HS-27A (cell line): ENCODE measurements at places on chromosomes 6 and 20.
A peak's percentile ranks its signal among the peaks of the same experiment; 100 is the strongest.

- DNase-seq, result no peak
Measured at GRCh38 chr6:87197547-87197946, 42.2 kb downstream of the ZNF292 start.

- DNase-seq, result no peak
Measured at GRCh38 chr20:17505636-17506517, 25.3 kb downstream of the BFSP1 start.

- no peak for DNase-seq
Measured at GRCh38 chr6:23272536-23272935, 703.2 kb downstream of the HDGFL1 start.

DNA sequence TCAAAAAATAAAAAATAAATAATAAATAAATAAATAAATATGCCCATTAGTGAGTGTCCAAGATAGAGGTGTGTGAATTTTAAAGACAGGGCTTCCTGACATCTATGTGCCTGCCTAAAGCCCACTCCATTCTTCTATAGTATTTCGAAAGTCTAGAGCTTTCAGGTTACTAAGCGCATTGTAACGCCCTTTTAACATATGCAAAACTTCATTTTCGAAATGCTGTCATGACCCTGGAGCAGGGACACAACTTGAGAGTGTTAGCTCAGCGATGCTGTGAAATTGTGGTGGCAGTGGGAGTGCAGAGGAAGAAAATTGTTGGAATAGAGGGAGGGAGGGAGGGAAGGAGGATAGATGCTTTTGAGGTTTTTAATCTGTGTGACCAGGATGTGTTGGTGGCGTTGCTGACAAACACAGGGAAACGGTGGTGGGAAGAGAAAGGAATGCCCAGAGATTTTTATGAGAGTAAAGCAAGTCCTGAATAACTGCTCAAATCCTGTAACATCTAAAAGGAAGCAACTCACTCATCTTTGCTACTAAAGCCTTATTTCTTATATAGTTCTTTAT lies 169.3 kb downstream of the ARID1B start:
- DNase-seq, result no peak

DNA sequence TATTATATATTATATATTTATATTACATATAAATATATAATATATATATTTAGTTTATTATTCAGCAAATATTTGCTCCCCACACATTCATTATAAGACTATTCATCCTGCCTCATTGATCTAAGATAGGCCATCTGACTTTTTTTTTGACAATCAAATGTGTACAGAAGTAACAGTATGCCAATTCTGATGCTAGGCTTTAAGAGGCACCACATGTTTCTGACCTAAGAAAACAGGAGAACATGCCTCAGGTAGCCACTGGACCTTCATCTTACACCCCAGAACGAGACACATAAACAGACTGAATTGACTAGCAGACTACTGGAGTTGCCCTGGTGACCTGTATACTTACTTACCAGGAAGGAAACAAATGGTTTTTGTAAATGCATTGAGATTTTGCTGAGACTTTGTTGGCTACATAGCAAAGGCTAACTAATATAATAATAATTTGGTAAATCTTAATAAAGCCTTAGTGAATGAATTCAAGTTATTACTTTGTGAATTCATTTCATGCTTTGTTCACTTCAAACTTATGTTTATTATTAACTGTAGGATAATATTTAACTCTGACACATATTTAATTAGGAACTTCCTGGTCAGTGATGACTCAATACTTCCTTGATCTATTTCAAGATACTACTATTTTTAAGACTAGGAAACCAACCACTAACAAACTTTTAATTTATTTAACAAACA lies 13.4 kb upstream of the MYO6 start:
- DNase-seq, result no peak

DNA sequence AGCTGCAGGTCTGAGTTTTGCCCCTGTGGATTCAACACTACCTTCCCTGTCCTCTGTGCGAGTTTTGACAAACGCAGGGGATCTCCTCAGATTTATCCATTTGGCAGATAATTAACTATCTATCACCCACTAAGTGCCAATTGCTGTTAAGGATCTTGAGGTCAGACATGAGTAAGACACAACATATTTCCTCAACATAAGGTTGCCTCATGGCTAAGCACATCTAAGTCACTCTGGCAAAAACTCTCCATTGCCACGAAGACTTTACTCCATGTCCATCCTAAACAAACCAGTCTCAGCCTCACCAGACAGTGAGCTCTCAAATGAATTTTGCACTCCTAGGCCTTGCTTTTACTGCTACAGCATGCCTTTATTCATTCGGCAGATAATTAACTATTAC lies 408.4 kb downstream of the MAFB start:
- DNase-seq, result no peak

DNA sequence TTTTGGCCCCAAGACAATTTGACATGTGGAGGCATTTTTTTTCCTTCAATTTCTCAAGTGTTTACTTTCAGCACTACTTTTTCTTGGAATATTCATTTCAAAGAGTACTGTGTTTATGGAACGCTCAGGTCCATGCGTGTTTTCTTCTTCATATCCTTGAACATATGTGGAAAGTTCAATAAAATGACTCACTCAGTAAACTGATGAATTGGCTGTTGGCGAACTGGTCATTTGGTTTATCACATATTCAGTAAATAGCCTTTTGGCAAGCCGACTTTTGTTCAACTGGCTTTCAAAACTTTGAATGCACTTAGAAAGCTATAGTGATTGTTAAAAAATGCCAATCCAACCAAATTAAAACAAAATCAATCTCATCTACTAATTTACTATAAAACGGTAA lies 964.6 kb upstream of the SLC35B3 start:
- no peak for DNase-seq

- DNase-seq, result no peak
Measured at GRCh38 chr6:13472099-13472498, 15.3 kb downstream of the GFOD1 start.

- DNase-seq, result no peak
Measured at GRCh38 chr6:82568290-82568993, 204.8 kb downstream of the TPBG start.

GRCh38 chr20:38735172-38735571 lies 10.9 kb downstream of the SLC32A1 start:
- no peak for DNase-seq

DNA sequence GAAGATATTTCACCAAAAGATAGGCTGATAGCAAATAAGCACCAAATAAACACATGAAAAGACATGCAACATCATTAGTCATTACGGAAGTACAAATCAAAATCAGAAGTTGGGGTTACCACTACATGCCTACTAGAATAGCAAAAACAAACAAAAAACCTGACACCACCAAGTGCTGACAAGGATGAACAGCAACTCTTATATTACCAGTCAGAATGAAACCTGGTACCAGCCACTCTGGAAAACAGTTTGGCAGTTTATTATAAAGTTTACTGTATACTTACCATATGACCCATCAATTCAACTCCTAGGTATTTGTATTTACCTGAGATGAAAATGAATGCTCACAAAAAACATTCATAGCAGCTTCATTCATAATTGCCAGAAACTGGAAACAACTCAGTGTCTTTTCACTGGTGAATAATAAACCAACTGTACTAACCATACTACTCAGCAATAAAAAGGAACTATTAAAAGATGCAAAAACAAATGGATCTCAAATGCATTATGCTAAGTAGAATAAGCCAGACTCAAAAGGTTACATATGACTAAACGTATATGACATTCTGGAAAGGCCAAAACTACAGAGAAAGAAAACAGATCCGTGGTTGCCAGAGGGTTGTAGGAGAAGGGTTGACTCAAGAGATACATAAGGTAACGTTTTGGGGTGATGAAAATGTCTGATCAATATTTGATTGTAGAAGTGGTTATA lies 33.0 kb downstream of the NUP153 start:
- no peak for DNase-seq

DNA sequence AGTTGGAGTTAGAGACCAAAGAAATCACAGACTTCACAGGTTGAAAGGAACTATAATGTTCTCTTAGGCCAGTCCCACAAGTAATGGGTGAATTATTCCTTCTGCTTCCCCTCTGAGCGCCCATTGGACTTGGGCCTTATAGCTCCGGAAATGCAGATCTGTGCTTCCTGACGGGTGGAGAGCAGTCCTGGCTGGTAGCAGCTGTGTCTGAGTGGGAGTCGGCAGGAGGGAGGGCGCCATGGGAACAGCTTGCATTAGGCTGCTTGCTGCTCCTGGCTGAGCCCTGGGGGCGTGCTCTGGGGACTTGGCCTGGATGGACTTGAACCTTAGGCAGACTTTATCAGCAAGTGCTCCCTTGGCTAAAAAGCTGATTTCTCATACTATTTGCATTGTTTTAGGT lies 18.4 kb upstream of the NUP153 start:
- DNase-seq, result no peak

GRCh38 chr20:37574199-37574890 lies 46.7 kb upstream of the BLCAP start:
- no peak for DNase-seq

GRCh38 chr6:9979996-9980395 lies 434.9 kb downstream of the TFAP2A start:
- DNase-seq, result no peak

DNA sequence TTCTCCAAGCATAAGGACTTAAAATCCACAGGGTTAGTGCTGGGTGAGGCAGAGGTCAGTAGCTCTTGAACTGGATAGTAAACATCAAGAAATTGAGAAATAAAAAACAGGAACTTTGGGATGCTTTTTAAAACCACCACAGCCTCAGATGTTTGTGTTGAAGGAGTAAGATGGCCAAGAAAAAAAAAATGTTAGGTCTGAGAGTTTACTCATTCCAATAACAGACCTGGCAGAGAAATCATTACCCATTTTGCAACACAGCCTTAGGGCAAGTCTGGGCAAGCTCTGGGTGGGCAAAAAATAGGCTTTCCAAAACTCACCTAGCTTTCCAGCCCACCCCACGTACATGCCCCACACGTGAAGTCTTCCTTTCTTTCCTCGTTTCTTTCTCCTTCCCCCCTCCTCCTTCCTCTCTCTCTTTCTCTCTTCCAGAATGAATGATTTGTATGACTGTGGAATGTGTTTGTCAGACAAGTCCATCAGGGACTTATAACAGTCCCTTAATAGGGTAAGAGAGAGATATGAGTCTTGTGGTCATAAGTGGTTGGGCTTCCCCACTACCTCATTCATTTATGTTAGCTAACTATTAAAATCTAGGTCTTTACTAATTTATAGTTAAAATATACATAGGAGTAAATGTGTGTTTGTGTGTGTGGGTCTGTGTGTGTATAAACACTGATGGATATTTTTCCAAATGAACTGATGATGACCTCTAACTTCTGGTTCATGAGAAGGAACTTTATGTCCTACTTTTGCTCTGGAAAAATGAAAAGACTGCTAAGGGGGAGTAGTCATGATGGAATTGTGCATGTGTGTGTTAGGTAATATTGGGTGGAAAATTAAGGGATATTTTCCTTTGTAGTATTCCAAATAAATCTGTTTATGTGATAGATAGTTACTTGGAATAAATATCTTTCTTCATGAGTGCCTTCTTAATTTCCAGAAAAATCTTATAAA lies 18.0 kb upstream of the DSE start:
- DNase-seq, result no peak

DNA sequence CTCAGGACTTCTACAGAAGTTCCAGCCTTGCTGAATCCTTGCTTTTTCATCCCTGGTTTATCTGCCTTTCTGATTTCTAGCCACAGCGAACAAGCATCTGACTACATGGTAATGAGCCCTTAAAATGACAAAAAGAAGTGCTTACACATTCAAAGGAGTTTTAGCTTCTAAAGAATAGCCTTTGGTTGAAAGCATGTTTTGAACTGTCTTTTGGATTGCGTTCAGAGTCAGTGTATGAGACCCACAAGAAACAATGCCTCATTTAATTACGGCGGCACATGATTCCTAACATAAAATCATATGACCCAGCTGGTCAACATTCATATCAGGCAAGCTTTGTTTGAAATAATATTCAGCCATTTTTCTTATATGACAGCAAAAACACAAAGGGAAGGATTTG lies 784.2 kb downstream of the KIF16B start:
- no peak for DNase-seq

DNA sequence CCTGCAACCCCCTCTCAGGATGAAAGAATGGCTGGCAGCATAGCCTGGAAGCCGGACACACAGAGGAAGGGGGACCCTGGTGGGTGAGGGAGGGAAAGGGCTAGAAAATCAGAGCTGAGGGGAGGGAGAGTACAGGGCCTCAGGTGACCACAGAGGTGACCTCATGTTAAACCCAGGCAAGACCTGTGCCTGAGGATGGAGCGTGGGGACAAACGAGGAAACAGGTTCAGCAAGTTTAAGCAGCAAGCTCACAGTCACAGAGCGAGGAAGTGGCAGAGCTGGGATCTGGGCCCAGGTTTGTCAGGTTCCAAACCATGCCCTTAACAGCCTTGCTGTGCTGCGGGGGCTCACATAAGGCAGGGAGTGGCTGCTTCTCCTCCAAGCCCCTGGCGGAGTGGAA lies 4.0 kb upstream of the BPI start:
- no peak for DNase-seq

- DNase-seq, result no peak
Measured at GRCh38 chr6:17780061-17780460, 73.3 kb upstream of the NUP153 start.

DNA sequence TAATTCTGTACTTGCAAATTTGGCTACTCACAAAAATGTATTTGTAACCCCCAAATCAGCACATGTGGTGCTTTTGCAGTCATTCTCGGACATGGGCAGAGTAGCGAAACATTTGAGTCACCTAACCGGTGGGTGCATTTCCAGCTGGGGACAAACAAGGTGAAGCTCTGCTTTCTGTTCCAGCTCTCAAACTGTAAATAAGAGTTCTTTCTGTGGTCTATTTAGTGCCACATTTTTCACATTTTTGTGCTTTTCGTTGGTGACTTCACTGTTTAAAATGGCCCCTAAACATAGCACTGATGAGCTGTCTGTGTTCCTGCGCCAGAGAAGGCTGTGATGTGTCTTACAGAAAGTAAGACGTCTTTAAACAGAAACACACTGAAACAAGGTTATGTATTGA lies 244.5 kb downstream of the CDC5L start:
- DNase-seq, result no peak

DNA sequence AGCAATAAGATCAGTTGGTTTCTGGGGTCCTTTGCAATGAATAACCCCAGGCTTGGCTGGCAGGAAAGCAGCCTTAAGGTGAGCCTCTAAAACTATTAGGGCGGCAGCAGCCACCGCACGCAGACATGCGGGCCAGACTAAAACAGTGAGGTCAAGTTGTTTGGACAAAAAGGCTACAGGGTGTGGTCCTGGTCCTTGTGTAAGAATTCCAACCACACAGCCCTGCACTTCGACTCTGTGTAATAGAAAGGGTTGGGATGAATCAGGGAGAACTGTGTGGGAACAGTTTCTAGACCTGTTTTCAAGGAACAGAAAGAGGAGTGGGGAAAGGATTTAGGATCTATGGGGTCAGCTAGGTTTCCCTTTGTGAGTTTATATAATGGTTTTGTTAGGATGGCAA lies 237.6 kb downstream of the SMOC2 start:
- DNase-seq, result no peak

GRCh38 chr6:113287396-113287795 lies 569.7 kb upstream of the MARCKS start:
- no peak for DNase-seq

- DNase-seq, result peak; percentile 48
Measured at GRCh38 chr20:41137614-41138474, 501 bp downstream of the PLCG1 start.

GRCh38 chr6:17202526-17202925 lies 78.6 kb upstream of the RBM24 start:
- DNase-seq, result no peak

GRCh38 chr6:81304466-81304865 lies 448.0 kb downstream of the TENT5A start:
- no peak for DNase-seq

GRCh38 chr20:43942667-43943285 lies 28.1 kb downstream of the TOX2 start:
- DNase-seq, result no peak

- no peak for DNase-seq
Measured at GRCh38 chr20:43515628-43516027, 8.1 kb downstream of the L3MBTL1 start.
